ENCODE measurements at places on chromosomes 16 and 17.

GRCh38 chr17:70120425-70120824, 45.4 kb downstream of the KCNJ16 start:
- DNase-seq: no peak

DNA sequence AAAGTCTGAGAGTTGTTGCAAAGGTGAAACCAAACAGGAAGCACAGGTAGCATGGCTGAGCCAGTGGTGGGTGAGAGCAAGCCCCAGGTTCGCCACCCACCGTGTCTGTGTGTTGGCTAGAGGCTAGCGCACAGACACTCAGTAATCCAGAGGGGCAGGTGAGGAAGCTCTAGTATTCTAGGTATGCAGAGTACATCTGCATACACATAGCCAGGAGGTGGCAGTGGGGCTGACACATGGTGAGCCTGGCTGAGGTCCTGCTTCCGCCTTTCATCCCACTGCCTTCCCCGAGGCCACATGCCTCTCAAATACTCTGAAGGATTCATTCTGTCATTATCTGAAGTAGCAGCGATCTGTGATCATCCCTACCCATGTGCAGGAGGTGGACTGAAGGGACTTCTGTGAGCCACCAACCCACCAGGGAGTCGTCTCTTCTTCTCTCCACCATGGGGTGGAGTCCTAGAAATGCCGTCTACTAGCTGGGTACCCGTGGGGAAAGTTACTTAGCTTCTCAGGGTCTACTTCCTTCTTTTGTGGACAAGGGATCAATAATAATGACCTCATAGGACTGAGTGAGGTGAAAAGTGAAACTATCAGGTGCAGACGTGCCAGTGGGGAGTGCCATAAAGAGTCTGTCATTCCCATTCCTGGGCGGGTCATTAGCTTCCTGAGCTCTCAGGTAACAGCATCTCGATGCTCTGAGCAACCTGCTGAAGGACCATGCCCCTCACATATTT, 36.0 kb upstream of the ICAM2 start:
- no peak for DNase-seq

GRCh38 chr16:69626256-69626655, 60.5 kb downstream of the NFAT5 start:
- DNase-seq: no peak

GRCh38 chr17:37888881-37889280, 35.3 kb upstream of the TBC1D3K start:
- no peak for DNase-seq

DNA sequence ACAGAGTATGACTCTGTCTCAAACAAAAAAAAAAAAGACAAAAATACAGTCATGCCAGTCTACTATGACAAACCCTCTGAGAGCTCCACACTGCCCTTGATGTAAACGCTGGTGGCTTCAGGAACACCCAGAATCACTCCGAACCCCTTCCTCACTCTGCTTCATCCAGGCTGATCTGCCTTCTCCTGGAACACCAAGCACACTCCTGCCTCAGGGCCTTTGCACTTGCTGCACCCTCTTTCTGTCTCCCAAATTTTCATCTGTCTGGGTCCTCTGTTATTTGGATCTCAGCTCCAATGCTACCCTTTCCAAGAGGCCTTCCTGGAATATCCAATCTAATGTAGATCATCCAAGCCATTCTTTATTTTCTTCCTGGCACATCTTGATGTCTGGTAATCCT, 7.9 kb upstream of the SLC39A11 start:
- no peak for DNase-seq

GRCh38 chr16:58503863-58504688, 4.1 kb downstream of the NDRG4 start:
- DNase-seq: no peak

DNA sequence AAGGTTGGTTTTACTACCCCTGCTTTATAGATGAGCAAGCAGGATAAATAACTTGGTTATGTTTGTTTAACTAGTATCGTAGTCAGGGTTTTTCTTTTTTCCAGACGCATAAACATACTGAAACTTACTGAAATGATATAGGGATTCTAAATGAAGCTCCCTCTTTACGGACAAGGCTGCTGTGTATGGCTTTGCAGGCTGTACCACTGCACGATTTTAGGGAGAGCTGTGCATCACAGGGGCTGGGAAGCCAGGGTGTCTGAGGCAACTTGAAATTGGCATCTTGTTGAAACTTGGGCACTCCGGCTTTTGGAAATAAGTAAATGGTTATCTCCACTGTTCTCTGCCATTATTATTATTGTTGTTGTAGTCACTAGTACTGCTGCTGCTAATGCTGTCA, 218.1 kb upstream of the CDH8 start:
- DNase-seq: no peak

DNA sequence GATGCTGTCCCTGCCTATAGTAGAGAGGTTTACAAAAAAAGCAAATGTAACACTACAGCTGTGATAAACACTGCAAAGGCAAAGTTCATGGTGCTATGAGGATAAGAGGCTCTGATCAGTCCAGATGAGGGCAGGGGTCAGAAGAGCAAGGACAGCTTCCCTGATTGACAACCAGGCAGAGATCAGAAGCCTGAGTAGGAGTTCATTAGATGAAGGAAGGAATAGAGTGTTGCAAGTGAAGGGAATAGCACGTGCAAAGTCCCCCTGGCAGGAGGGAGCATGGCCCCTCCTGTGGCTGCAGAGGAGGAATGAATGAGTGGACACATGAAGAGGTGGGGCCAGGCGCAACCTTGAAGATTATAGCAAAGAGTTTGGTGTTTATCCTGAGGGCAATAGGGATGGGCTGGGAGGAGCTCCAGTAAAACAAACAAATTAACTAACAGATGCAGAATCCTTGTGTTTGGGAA, 208.4 kb upstream of the IRX5 start:
- DNase-seq: no peak

GRCh38 chr17:81033535-81034167, 1.3 kb upstream of the BAIAP2 start:
- no peak for DNase-seq

- no peak for DNase-seq
These were observed 3.1 kb downstream of the PRSS21 start for GRCh38 chr16:2819939-2820835.

DNA sequence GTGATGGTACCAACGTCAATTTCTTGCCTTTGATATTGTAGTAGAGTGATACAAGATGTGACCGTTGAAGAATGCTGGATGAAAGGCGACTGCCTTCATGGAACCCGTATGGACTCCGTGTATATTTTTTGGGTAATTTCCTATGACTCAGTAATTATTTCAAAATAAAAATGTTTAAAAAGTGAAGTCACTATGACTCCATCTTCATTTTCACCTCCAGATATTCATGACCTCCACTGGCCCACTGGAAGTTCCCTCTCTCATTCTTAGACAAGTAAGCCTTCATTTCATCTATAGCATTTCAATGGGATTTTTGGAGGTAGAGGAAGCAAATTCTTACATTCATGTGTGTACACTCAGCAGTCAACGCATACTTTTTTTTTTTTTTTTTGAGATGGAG, 111.8 kb upstream of the NUDT7 start:
- no peak for DNase-seq

DNA sequence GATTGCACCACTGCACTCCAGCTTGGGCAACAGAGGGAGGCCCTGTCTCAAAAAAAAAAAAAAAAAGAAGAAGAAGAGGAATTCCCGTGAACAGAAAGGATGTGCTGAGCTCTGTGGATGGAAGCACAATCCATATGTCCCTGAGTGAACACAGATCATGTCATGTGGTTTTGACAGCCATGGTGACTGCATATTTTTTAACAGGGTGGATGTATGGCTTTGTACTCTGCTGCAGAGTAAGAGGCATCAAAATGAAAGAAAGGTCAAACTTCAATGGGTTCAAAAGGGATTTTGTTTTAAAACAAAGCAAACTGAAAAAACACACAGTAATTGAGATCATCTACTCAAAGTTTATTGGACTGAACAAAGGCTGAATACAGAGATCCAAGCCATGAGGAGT, 31.5 kb downstream of the MXRA7 start:
- DNase-seq: no peak

DNA sequence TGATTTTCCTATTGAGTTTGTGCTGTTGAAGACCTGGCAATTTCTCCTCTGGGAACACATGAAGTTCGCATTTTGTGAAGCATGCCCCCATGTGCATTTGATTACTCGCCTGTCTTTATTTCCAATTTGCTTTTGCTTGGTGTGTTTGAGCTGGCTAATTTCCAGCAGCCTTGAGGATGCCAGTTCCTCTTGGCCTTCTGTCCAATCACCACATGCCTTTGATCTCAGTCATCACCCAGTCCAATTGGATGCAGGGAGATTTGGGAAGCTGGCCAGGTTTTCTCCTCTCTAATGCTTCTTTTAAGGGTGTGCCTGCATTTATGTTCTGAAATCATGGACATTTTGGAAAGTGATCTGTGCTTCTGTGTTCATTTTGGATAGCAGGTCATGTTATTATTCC, 3.8 kb upstream of the TMEM100 start:
- no peak for DNase-seq

DNA sequence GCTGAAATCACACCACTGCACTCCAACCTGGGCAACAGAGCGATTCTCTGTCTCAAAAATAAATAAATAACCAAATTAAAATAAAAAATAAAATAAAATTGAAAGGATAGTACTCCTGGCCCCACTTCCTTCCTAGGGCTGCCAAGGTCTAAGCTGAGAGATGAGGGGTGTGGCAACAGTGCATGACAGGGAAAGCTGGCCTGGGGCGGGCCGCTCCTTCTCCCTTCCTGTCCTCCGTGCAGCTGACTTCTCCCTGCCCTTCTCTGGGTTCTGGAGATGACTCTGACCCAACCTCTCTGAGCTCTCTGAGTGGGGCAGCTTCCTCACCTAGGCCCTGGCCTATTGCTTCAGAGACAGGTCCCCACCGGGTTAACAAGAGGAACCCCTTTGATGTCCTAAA, 8.7 kb upstream of the SLC25A39 start:
- no peak for DNase-seq

DNA sequence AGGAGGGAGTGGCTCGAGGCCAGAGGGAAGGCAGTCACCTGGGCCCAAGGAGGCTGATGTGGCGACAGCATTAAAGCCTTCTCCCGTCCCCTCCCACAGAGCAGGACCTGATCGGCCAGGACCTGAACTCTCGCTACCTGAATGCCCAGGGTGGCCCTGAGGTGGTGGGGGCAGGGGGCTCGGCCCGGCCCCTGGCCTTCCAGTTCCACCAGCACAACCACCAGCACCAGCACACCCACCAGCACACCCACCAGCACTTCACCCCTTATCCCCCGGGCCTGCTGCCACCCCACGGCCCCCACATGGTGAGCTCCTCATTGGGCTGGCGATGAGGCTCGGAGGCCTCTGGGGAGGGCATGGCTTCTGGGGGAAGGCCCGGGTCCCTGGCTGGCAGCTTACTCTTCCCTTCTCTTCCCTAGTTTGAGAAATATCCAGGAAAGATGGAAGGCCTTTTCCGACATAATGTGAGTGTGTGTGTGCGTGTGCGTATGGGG, 6.4 kb downstream of the FBRS start:
- no peak for DNase-seq

DNA sequence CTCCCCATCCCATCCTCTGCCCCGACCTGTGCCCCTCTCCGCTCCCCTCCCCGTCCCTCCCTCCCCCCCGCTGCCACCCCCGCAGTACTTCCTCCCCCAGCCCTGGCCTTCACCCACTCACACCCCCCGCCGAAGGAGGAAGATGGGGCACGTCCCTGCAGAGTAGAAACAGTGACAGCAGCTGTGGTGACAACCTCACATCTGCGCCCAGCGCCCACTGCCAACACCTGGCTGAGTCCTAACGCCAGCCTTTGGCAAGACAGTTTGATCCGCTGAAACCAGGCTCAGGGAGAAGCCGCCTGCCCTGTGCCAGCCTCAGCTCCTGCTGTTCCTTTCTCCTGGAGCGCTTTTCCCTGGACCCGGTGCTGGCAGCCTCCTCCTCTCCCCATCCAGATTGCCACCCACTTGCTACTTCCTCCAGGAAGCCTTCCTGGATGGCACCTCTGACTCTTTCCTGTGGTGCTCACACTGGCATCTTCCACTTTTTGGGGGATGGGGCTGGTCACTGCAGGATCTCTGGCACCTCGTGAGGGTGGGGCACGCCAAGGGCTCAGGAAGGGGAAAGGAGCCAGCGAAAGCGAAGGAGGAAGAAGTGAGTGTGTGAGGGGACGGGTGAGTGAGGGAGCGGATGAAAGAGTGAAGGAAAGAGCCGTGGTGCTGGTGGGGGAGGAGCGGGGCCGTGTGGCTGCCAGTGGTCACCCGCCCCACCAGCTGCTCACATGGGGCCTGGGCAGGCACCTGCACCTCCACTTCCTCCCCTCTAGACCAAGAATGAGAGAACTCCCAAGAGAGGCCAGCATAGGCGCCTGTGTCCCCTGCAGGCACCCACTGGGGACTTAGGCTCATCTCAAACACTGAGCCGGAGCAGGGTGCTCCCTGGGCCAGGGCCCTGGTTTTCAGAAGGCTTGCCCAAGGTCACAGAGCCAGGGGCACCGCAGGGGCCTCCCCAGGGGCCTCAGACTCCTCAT, 27.0 kb downstream of the ZFPM1 start:
- peak; percentile 51 for DNase-seq

DNA sequence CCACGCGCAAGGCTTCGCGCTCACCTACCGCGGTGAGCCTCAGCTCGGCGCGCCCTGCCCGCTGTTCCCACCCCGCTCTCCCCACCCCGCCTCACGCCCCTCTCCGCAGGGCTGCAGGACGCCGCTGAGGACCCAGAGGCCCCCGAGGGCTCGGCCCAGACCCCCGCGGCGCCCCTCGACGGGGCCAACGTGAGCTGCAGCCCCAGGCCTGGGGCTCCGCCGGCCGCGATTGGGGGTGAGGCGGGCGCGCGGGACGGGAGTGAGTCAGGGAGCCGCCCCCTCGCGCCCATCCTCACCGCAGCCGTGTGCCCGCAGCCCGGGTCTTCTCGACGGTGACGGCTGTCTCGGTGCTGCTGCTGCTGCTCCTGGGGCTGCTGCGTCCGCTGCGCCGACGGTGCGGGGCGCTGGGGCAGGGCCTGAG, 1.9 kb upstream of the PAQR4 start:
- DNase-seq: no peak

Measured in CD4-positive, alpha-beta T cell treated with Interleukin-6 at 100 ng/mL for 8 hours (primary cell).